ENCODE measurements at places on chromosomes 4 and X.

- peak; percentile 91 for DNase-seq
Observed at GRCh38 chrX:17922303-17922702, 61.2 kb upstream of the RAI2 start.

GRCh38 chrX:111411557-111411956 is 435 bp downstream of the DCX start:
- no peak for DNase-seq

DNA sequence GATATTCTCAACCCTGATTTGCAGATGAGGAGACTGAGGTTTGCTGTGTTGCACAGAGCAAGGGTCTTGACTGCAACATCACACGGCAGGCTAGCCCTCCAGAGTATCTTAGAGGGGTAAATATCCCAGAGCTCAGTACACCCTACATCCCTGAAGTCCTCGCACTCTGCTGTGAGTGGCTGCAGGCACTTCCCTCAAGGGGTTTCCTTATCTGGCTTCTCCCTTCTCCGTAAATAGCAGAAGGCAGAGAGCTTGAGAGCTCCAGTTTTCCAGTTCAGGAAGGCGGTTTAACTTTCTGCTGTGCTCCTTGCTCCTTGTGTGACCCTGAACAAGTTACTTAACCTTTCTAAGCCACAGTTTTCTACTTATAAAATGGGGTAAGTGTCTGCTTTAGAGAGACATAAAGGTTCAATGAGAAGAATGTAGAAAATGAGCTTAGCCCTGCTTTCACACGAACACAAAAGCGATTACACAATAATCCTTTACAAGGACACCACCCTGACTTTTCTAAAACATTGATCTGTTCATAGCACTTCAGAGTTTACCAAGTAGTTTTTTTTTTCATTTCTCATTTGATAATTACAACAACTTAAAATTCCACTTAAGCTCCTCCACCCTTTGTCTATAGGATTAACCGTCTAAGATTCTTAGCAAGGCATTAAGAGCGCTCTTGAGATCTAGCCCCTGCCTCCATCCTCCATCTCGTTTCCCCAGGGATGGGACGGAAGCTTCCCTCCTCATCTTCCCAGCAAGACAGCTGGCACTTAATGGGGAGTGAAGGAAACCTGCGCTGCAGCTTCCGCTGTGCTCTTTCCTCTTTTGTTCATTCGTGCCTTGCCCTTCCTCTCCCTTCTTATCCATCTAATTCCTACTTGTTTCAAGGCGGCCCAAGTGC is 68.4 kb downstream of the TAPT1 start:
- peak; percentile 68 for DNase-seq

DNA sequence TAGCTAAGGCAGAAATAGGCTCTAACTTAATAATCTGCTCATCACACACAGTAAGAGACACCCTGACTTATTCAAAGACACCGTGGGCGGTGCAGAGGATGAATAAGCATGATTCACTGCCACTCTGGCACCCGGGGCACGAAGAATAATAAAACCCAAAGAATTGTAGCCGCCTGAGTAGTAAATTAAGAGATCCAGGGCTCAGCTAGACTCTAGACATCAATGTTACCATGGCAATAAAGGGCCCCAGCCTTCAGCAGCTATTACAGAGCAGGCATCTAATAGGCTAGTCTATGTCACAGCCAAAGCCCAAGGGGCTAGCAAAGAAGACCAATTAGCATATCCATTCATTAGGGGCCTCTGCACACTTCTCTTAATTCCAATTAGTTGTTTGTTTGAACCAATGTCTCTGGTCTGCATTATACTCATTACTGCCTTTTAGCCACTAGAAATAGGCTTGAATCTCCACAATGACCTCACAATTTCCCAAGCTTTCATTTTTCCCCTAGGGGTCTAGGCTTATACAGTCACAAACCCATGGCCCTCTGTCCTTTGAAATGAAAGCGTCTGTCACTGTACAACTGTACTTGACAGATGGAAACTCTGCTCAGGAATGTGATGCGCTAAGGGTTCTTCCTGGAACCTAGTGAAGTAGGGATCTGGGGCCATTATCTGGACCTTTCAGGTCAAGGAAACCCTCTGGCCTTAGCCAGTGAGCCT is 3.0 kb upstream of the ATP1B4 start:
- peak; percentile 71 for DNase-seq

DNA sequence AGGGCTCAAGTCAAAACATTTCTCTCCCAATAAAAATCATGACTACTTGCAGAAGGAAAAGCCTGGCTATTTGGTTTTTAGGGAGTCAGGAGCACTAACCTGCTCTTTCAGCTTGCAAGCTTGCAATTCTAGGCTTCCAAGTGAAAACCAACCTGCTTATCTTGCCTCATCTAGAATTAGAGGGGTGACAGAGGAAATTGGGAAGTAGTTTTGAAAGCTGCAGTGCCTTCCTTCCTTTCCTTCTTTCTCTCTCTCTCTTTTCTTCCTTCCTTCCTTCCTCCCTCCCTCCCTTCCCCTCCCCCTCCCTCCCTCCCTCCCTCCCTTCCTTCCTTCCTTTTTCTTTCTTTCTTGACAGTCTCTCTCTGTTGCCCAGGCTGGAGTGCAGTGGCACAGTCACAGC is 417.5 kb downstream of the KCNIP4 start:
- no peak for DNase-seq

DNA sequence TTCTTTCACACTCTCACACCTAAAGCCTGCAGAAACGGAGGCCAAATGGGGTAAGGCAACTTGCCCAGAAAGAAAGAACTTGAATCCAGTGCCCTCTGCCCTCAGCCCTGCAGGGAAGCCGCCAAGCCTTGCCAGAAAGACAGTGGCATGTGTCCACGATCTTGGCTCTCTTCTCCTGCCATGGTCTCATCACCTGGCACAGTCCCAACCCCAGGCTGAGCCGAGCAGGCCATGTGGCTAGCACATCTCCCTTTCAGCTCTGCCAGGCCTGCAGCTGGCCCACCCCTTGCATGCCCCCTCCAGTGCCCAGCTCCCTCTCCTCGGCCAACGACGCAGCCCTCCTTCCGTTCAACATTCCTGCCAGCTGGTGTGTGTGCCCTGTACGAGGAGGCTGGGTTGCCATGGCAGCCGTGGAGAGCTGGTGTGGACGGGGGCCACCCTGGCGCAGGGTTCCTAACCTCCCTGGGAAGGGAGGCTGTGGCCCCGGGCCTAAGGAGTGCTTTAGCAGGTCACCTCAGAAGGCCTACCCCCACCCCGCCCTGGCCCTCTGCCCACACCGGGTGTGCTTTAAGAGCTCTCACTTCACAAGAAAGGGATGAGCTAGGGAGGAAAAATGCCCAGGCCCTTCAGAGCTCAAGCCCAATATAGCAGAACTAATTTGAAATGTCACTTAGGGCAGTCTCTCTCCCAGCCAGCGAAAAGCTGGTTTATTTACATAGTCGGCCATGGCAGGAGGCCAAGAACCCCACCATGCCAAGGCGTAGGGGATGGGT is 73.0 kb upstream of the PJA1 start:
- peak; percentile 53 for DNase-seq

GRCh38 chr4:112940336-112940735 is 109.1 kb upstream of the ANK2 start:
- DNase-seq: peak; percentile 55

GRCh38 chr4:171266671-171267070 is 546.5 kb upstream of the GALNTL6 start:
- DNase-seq: no peak

DNA sequence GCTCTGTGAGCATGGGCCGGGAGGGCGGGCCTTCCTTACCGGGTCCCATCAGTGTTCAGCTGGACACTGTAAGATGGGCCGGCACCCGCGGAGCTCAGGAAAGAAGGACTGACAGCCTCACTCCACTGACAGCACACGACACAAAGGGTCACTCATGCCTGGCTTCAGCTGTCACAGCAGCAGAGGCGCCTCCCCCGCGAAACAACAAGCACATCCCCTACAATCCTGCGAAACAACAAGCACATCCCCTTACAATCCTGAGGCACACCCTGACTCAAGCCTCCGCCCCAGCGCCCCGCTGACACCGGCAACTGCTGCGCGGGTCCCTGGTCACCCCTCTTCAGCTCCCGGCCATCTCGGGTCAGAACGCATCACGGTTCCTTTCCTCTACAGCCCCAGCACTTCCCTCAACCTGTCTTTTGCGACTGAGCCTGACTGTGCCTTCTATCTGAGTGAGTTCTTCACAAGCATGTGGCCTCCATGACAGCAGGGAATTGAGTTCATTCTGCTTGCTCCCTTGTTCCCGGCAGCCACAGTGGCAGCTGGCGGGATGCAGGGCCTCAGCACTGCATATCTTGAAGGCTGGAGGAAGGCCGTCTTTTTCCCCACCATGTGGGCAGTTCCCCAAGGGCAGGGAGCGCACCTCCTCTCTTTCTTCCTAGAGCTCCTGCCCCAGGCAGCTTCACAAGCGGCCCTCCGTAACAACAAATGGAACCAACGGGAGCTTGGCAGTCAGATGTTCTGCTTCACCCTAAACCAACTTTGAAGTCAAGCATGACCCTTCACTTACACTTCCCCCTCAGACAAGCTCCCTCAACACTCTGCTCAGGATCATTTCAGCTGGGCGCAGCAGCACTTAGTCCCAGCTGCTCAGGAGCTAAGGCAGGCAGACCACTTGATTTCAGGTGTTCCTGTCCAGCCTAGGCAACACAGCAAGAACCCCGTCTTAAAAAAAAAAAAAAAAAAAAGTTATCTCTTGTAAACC is 39.6 kb downstream of the SCD5 start:
- DNase-seq: no peak

GRCh38 chr4:79653871-79654270 is 245.8 kb upstream of the GK2 start:
- DNase-seq: no peak

GRCh38 chr4:87521319-87521718 is 7.9 kb downstream of the SPARCL1 start:
- DNase-seq: no peak

DNA sequence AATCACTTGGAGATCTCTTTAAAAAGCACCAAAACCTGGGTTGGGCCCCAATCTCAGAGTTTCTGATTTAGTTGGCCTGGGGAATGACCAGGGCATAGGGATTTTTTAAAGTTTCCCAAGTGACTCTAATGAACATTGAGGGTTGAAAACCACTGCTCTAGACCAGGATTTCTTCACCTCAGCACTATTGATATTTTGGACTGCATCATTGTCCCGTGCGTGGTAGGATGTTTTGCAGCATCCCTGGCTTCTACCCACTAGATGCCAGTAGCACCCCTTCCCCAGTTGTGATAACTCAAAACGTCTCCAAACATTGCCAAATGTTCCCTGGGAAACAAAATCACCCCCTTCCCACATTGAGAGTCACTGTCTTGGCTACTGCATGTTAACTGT is 61.8 kb downstream of the ATXN3L start:
- DNase-seq: no peak

DNA sequence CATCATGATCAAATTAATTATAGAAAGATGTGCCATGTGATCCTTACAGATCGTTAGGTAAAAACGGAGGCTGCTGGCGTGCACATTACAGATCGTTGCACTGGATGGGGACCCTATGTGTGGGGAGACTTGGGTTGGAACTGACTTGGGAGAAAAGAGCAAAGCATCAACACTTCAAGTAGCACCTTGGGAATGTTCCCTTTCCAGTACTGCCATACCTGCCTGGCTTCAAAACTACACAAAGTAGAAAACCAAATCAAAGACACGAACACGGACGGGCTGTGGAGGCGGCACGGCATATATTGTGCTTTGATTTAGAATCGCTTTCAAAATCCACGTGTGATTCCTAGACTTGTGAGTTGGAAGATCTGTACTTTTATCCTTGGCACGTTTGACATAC is 898 bp downstream of the CMC4 start:
- DNase-seq: peak; percentile 39

GRCh38 chr4:139828966-139829664 is 163.5 kb downstream of the MGST2 start:
- no peak for DNase-seq

- DNase-seq: no peak
Observed at GRCh38 chr4:119105605-119106004, 30.0 kb upstream of the MYOZ2 start.

DNA sequence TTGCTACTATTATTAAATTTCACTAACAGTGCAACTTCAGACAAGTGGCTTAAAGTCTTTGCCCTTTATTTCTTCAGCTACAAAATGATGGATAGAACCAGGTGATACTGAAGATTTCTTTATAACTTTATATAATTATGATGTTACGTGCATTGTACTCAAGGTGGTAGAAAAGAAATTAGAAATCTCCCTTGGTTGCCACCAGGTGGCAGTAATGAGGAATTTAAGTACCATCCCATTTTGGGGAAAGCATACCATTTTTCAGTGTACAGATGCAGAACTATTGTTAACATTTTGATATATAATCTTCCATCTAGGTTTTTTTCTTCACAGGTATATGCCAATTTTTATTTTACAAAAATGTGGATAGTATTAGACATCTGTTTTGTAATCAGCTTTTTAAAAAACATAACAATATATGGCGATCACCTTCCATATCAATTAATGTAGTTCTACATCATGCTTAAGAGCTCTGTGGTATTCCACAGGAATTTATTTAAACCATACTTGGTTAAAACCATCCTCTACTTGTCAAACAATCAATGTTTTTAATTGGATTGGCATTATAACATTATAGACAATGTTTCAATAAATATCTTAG is 37.7 kb upstream of the RAB33B start:
- peak; percentile 55 for DNase-seq

- peak; percentile 3 for DNase-seq
Observed at GRCh38 chr4:163681208-163681821, 186.8 kb downstream of the TMA16 start.

- DNase-seq: no peak
Observed at GRCh38 chrX:68901519-68901918, 72.7 kb downstream of the EFNB1 start.

- DNase-seq: no peak
Observed at GRCh38 chr4:136881666-136882065, 650.6 kb downstream of the PCDH18 start.

- DNase-seq: no peak
Observed at GRCh38 chrX:131225078-131225477, 64.0 kb downstream of the IGSF1 start.

- no peak for DNase-seq
Observed at GRCh38 chrX:70439016-70439415, 5.6 kb upstream of the DLG3 start.

DNA sequence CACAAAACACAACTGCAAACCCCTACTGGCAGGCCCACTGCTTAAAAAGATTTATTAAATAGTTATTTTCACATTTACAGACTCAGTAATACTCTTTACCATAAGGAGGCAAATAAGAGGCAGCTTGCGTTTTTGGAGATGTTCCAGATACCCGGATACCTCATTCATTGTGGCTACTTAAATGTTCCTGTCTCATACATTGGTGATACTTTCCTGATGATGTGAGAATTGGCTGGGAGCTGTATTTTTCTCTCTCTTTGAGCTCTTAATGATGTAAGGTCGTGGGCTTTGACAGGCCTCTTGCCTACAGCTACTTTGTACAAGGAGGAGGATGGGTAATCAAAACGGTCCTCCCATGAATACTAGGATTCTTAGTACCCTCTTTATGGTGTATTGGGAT is 101.5 kb downstream of the AKAP4 start:
- no peak for DNase-seq

DNA sequence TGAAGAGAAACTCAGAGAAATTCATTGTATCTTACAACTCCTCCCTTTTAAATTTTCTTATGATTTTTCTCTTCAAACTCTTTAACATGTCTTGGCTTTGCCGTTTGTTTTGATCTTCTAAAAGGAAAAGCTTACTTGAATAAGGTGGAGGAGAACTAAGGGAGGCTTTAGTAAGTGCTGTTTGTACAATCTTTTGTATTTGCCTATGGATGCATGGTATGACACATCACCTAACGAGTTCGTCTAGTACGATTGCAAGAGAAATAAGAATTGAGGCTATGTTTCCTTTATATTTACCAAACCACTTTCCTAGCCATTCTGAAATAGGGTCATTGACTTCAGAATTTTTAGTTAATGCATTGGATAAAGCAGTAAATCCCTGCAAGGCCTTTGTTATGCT is 8.4 kb upstream of the BST1 start:
- no peak for DNase-seq

Data from NCI-H1417 (cell line).